ENCODE measurements at places on chromosomes 6 and 20.
A peak's percentile ranks its signal among the peaks of the same experiment; 100 is the strongest.

- DNase-seq = no peak
Observed at GRCh38 chr6:70176842-70177550, 125.9 kb downstream of the COL9A1 start.

DNA sequence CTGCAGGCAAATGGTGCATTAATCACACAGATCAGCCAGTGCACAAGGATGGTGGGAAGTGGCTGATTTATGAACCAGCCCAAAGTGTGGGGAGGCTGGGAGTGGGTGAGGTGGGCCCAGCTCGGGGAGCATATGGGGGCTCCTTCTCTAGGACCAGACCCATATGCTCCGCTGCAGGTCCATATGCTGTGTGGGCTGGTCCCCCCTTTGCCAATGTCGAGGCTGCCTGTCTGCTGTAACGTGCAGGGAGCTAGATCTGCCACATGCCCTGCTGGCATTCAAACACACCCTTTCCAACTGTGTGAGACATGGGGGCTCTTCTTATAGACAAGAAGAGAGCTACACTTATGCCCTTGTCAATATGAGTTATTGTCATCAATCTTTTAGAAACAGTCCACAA, 566.3 kb downstream of the DHX35 start:
- DNase-seq = no peak

GRCh38 chr20:47774131-47774777, 11.0 kb downstream of the SULF2 start:
- no peak for DNase-seq

DNA sequence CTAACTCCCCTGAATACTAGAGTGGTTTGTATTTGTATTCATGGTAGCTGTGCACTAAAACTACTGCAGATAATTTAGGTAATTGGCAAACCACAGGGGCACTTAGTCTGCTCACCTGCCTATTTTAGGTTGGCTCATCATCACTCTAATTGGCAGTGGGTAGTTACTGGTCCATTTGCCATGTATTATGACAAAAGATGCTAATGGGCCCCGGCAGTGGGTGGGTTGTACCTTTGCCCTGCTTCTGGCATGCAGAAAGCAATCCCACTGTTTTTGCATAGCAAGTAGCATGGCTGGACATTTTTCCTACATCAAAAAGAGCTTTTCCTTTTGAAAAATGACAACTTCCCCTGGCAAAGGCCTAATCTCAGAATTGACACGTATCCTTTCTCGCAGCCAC, 741.4 kb upstream of the MAP3K7 start:
- DNase-seq = no peak

DNA sequence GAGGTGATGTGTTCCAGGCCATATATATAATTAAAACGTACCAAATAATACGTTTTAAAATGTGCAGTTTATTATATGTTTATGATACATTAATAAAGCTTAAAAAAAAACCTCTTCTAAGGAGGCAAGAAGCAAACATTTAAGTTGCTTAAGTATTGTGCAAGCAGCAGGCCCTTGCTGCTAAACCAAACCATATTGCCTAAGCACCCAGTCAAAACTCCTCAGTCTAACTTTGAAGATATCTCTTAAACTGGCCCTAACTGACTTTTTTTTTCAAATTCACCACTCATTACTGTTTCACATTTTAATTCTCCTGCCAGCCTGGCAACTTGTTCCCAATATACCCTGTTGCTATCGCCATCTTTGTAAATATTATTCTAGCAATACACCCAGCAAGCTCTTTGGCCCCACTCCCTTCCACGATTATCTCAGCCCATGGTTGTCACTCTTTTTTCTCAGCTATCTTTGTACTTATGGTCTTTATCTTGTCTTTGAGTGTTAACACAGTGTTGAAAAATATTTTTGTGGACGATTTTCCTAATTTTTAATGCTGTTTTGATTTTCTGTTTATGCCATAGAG, 60.9 kb downstream of the C6orf58 start:
- DNase-seq = no peak

GRCh38 chr20:5128886-5129285, 2.1 kb downstream of the CDS2 start:
- DNase-seq = no peak

GRCh38 chr6:119277052-119277451, 72.5 kb downstream of the MAN1A1 start:
- no peak for DNase-seq

GRCh38 chr6:42984924-42985475, 630 bp downstream of the PPP2R5D start:
- peak; percentile 12 for DNase-seq

DNA sequence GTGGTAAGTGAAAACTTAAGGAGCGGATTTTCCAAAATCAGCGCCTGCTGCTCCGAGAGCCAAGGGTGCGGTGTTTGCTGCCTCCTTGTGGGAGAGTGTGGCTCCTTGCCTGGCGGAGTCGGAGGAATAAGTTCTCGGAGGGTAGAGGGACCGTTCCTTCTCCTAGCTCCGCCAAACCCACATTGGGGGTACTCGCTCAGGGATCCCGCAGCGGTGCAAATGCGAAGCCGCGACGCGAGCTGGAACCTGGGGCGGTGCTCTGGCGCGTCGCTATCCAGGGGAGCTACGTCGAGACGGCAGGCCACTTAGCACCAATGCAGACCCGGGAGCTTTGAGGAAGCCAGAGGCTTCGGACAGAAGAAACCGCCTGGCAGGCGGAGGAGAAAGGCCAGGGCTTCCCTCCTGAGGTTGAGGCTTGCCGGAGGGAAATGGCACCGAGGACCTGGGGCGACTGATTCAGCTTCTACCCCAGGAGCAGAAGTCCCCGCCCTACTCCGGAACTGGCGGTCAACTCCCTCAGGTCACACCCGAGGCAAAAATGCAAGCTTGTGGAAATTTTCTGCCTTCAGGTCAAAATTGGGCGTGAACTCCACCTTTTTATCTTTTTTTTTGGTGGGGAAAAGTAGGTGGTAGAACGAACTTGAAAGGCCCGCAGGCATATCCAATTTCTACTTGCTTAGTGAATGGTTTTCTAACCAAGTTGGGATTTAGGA, 5.7 kb upstream of the DDX43 start:
- peak; percentile 18 for DNase-seq

DNA sequence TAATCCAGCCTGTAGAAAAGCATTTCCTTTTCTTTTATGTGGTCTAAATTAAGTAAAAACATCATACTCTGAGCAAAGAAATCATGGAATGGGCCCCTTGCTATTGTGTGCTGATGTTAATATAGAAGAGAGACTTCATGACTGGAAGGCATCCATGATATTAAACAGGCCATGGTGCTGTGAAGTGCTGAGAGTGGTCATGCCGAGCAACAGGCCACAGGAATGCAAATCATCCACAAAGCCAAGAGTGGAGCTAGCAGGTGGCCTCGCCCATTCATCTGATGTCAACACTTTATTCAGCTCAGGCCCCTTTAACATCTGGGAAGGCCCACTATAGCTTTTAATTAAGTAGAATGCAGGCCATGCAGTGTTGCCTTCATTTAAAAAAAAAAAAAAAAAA, 115.2 kb upstream of the HMGCLL1 start:
- no peak for DNase-seq

DNA sequence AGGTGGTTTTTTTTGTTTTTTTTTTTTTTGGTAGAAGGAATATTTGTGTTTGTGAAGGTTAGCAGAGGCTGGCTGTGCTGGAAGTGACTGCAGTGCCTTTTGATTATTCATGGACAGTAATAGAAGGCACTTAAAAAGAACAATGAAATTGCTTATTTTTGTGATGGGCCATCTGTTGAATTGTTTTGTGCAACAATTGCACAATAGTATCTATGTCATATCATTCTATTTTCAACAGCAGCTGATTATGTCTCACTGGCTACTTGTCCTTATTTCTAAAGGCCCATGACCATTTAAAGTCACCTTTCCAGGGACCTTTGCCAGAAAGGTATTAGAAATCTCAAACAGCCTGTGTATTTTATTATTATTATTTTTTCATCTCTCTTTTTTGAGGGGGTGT, 70.6 kb downstream of the AFG1L start:
- DNase-seq = no peak

Data from activated naive CD4-positive, alpha-beta T cell treated with anti-CD3 and anti-CD28 coated beads, Interleukin-2, amount 50 U/mL, for 16 hours (primary cell).